ENCODE measurements at places on chromosomes 1 and 21.

DNA sequence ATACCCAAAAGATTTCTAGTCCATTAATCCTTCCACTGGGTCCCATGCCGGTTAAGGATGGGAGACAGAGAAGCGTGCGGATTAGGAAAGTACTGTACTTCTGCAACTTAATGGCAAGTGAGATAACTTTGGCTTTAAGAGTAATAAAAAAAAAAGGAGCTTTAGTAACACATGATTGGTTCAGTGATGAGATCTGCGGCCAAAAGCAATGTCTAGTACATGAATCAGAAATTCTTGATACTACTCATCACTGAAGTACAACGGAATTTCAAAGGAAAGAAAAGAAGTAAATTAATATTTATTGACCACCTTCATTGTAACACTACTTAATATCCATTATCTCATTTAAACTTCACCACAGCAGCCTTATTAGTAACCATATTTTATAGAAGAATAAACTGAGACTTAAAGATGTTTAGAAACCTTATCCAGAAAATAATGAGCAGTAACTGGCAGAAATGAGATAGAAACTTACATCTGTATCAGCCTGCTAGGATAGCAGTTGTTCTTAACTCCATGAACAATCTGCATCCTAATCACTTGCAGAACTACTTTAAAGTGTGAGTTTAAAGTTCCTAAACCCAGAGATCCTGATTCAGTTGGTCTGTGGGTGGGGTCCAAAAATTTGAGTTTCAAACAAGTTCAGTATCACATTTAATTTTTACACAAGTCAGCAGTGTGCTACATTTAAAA is 14.1 kb upstream of the NUF2 start:
- DNase-seq = no peak

GRCh38 chr1:46364612-46365011 is 24.0 kb downstream of the NSUN4 start:
- no peak for DNase-seq

DNA sequence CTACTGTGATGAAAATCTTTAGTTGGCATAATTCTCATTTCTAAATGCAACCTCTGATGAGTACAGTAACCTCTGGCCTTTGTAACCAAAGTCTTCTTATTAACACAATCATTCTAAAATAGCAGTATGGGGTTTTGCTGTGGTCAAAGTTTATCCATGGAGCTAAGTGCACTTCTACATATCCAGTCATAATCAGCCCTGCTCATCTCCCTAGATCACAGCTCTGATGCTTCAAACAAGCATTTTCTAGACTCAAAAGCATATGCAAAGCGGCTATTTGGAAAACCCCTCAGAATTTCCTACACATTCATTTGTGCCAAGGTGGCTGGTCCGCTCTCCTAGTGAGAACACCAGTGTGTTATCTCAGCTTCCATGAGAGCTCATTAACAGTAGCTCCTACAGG is 418.6 kb downstream of the MRPL39 start:
- DNase-seq = no peak

GRCh38 chr1:231612393-231613089 is 14.0 kb upstream of the DISC1 start:
- no peak for DNase-seq

- DNase-seq = no peak
Measured at GRCh38 chr1:35058988-35059387, 20.2 kb upstream of the ZMYM1 start.

DNA sequence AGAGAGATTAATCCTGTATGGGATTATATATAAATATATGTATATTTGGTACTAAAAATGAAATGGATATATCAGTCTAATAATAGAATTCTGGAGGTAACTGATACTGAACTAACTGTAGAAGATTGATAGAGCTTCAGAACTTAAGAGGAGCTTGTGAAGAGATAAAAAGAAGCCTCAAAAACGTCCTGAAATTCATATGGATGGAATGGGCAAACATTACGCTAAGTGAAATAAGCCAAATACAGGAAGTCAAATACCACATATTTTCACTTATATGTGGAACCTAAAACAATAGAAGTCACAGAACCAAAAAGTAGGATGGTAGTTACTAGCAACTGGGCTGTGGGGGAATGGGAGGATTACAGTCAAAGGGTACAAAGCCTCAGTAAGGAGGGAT is 36.0 kb upstream of the ADGRL4 start:
- no peak for DNase-seq

- no peak for DNase-seq
Measured at GRCh38 chr1:88891951-88892340, 579 bp upstream of the GTF2B start.

GRCh38 chr1:13788795-13789194 is 88.8 kb downstream of the PRDM2 start:
- no peak for DNase-seq

- DNase-seq = no peak
Measured at GRCh38 chr1:6110326-6110725, 64.6 kb downstream of the KCNAB2 start.

- no peak for DNase-seq
Measured at GRCh38 chr1:24022581-24023361, 42.6 kb upstream of the SRSF10 start.

GRCh38 chr1:204706838-204707509 is 21.4 kb upstream of the LRRN2 start:
- no peak for DNase-seq

DNA sequence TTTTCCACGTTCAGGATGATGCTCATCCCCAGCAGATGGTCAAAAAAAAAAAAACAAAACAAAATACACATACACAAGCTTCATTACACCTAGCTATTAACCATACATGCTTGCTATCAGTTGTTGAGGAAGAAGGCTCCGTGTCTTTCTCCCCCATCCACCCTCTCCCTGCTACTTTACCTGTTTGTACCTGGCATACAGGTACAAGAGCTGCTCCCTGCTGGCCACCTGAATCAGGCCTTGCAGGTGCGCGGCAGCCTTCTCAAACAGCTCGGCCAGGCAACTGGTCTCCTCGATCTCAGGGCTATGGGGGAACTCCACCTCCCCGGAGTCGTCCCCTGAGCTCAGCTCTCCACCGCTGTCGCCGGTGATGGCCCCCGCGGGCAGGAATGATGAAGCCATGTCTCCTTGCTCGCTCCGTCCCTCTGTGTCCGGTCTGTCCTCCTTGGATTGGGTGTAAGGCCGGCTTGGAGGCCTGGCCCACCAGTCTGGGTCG is 464 bp downstream of the ACBD6 start:
- no peak for DNase-seq

DNA sequence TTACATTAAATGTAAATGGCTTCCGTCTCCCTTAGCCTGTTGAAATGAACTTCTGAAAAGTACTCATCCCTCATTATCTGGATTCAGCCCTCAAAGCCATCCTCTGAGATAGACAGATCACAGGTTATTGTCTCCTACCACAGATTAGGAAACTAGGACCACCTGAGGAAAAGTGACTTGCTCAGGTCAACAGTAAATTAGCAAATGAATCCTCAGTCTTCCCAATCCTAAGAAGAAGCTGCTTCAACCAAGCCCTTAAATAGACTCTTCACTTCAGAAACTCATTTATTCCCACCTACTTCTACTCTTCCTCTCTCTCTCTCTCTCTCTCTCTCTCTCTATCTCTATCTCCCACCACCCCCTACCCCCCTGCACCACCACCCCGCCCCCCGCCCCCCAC is 152.3 kb downstream of the DMRTA2 start:
- DNase-seq = no peak

DNA sequence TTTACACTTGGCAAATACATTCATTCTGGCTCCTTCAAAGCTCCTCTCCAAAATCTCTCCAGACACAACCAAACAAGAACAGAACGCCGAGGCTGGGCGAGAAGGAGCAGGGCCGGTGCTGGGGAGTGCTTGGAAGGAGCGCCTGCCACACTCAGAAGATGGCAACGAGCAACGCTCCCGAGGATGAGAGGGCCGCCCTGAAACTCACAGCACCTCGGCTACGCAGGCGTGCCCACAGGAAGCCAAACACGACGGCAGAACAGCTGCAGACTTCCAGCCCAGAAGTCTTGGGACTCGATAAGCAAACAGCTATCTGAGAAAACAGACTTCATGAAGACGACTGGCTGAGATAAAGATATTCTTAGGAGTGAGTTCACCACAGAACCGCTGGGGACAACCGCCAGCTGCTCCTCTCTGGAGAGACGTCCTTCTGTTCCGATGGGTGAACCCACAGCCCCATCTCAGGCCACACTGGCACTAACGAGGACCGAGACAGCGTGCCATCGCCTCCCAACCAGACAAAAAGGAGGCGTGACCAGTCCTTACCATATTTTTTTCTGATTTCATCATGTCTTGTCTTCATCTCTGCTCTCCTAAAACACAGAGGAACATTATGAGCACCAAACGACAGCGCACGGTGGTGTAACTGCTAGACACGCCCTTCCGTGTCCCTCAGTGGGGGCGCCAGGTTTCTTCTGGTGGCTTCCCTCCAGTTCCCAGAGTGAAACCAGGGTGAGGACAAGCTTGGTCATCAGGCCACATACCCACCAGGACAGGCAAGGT is 18.6 kb downstream of the PTTG1IP start:
- DNase-seq = no peak

DNA sequence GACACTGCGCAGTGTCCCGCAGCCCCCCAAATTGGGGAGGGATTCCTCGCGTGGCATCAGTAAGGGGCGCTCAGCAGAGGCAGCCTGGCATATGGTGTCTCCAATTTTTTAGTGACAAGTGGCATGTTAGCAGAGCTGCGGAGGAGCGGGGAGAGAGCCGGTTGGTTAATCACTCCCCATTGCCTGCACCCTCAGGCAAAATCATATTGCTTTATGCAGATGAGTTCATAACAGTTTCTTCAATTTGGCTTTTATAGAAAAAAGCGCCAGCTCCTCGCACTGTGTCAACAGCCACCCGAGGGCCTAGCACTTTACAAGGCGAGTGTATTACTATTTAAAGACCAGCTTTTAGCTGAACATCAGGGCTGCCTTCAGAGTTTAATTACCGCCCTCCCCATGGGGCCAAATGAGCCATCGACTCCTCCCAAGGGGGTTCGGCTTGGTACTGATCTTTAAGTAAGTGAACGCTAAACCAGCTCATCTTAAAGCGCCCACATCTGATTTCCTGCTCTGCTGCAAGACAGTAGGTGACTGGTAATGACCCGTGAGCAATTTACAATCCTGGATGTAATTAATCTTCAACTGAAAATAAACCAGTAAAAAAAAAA is 298.9 kb downstream of the DSCAM start:
- DNase-seq = no peak

DNA sequence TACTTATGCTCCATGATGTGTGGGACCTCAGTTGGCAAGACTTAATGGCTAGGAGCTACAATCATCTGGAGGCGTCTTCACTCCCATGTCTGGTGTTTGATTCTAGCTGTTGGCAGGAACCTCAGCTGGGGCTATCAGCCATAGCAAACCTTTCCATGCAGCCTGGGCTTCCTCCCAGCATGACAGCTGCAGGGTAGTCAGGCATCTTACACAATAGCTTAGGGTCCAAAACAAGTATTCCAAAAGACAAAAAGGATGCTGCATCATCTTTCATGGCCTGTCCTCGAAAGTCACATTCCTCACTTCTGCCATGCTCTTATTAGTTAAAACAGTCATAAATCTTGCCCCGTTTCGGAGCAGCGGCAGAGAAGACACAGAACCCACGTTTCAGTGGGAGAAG is 90.9 kb downstream of the LRRC8C start:
- no peak for DNase-seq

- no peak for DNase-seq
Measured at GRCh38 chr21:33668180-33668579, 25.9 kb downstream of the ITSN1 start.

DNA sequence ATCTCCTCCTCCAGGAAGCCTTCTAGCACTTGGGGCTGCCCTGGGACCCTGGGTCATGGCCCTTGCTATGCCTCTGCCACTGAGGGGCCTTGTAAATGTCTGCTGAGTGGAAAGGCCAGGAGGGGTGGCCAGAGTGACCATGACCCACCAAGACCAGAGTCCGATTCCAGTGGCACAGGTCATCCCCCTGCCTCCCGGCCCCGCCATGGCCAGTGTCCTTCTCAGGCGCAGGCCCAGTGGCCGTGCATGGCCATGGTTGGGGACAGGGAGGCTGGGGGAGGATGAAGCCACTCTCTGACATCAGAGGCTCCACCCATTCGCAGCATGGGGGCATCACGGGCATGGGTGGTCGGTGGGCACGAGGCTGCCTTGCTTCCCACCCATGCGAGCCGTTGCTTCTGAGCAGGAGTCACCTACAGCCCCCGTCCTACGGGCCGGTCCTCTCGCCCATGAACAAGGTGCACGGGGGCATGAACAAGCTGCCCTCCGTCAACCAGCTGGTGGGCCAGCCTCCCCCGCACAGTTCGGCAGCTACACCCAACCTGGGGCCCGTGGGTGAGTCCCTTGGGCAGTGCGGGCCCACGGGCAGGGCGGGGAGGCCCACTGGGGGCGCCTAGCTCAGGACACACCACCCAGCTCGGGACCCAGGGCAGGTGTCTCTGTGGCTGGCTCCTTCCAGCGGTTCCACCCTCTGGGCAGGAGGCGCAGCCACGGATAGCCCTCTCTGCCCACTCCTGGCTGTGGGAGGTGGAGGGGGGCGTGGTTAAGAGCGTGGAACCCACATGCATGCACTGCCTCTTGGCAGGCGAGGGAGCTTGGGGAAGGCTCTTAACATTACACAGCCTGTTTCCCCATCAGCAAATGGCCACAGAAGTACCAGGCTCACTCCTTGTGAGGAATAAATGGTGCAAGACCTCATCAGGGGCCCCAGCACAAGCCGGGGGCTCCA is 22.4 kb upstream of the CCDC27 start:
- no peak for DNase-seq

DNA sequence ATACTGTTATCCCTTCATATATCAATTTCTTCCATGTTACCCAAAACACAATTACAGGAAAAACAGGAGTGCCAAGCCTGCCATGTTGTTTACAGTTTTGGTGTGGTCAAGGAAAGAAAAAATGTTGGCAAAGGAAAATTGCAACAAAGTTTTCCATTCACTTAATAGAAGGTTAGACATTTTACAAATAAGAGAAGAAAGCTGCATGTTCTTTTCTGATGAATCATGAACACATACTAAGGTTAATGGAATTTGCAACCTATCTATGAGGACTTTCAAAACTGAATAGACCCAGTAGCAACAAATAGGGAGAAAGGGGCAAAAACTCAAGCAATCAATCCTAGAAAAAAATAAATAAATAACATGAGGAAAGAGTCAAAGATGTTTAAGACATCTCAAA is 556.7 kb downstream of the DPYD start:
- DNase-seq = no peak

- no peak for DNase-seq
Measured at GRCh38 chr1:104387716-104388508, 638.2 kb downstream of the AMY1C start.

DNA sequence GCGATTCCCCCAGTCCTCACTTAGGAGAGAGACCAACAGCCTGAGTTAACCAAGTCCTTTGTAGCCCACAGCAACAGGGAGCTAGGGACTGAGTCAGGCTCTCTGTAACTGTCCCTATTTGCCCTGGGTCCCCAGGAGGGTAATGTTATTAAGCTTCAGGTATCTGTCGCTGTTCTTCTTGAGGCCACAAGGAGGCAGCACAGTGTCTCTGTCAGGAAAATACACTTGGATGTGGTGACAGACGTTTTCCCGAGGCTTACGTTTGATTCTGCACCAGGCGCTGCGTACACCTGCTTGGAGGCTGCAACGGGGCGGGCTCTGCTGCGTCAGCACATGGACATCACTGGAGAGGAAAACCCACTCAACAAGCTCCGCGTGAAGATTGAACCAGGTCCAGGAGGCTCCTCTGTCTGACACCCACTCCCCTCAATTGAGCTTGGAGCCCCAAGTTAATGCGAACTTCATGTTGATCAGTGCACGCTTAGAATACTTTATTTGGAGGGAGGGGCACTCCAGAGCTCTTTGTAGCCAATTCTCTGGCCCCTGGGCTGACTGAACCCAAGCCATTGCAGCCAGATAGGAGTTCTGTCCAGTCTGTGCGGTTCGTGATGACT is 10.7 kb upstream of the ELF3 start:
- no peak for DNase-seq
